Stimulated activated CD8-positive, alpha-beta memory T cell treated with anti-CD3 and anti-CD28 coated beads, Interleukin-4, amount 100 ng/mL, for 48 hours (primary cell): ENCODE measurements at places on chromosomes 2 and 18.

DNA sequence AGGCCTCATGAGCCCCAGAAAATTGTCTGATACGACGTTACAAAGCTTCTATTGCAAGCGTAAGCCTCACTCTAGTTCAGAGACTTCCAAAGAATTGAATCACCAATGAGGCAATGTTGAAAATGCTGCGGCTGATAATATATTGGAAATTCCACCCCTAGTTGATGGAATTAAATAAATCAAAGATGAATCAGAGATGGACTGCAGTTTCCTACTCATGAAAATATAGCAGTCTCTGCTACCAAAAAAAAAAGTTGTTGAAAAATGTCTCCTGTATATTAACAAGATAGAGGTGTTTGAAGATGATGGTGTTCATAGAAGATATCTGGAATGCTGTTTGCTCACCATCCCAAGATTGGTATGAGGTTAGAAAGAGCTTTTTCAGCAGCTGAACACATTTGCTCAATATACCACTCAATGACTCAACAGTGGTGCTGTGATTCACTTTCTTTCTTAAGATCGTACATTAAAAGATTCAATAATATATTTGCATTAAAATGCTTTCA is 99.8 kb upstream of the ARHGAP28 start:
- DNase-seq = no peak

DNA sequence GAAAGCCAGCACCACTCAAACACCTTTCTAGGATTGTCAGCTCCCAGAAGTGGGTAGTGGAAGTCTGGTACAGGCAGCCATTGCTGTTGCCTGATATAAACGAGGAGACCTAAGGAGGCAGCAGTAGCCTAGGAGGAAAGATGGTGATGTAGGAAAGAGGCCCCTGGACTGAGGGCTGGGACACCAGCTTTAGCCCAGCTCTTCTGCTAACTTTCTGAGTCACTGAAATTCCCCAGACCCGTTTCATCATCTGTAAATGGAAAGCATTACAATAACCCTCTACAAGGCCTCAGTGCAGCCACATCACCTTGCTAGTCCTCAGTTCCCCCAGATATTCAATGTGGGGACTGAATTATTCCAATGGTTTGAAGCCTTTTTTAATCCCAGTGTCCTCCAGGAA is 336.5 kb downstream of the TNS1 start:
- DNase-seq = no peak

DNA sequence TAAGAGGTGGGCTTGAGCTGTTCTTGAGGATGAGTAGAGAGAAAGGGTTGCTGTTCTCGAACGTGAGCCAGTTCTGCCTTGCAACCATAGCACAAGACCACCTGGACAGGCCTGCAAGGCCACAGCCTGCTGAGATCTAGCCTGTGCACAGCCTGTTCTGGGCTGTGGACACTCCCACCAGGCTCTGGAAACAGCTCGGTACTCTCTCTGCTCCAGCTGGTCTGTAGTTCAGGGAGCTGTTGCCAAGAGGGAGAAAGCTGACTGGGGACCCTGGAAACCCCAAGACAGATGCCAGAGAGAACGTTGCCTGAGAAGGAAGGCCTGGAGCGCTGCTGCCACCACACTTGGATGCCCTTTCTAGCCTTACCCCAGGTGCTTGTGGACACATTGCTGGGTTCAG is 69.8 kb downstream of the CTIF start:
- no peak for DNase-seq

DNA sequence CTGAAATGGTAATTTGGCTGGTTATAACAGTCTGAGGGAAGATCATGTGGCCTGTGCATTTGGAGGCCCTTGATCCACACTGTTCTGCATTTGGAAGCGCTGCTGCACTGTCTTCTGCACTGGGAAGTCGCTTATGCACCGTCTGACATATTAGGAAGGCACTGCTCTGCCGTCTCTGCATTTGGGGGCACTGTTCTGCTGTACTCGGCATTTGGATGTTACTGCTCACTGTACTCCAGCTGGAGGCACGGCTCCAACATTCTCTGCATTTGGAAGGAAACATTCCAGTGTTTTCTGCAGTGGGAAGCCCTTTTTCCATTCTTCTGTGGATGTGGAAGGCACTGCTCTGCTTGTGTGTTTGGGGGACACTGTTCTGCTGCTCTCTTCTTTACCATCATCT is 9.6 kb upstream of the PROM2 start:
- no peak for DNase-seq

- no peak for DNase-seq
Measured at GRCh38 chr2:224941960-224942359, 100.3 kb downstream of the DOCK10 start.

- DNase-seq = peak; percentile 53
Measured at GRCh38 chr2:219045937-219046550, 4.7 kb upstream of the CFAP65 start.

- no peak for DNase-seq
Measured at GRCh38 chr2:54161660-54162424, 46.4 kb downstream of the ACYP2 start.

DNA sequence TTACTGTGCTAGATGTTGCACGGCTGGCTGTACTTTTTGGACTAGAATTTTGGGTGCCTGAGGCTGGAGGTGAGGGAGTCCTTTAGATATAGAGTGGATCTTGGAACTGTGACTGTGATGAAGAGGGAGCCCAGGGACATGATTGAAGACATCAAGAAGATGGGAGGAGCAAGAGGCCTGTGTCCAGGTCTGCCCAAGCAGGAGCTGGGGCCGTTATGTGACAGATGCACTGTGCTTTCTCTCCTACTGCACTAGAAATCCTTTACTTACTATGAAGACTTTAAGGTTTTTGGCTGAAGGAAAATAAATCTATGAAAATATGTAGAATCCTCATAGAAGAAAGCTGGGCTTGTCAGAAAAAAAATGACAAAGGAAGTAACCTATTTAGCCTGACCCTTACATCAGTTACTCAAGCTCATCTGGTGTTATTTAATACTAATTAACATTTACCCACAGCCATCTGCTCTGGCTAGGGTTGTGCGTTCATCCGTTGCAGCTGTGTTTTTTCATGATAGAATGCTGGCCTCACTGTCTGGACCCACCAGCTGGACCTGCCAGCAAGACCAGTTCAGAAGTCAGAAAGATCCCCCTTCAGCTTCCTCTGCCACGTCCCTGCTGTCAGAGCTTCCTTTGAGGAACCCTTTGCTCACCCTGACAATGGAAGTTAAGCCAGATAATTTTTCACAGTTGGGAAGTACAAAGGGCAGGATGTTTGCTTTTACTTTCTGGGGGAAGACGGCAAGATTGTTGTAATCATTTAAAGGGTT is 16.7 kb downstream of the TSN start:
- DNase-seq = no peak

DNA sequence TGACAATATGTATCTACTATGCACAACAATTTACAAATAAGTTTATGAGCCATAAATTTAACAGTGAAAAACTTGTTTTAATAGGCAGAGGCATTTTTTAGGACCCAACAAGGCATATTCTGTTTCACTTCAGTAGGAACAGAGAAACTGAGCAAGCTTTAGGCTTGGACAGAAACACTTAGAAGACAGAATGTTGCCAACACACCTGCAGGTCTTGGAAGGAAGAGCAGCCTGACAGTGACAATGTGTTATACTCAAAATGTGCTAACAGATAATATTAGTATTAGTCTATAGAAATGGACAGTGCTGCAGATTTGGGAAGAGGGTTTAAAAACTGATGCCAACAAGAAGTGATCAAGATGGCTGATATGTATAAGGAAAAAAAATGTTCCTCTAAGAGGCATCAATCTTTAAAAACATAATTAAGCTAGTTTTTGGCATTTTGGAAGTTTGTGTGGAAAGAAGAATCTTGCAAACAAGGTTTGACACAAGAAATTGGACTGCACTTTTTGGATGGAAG is 297.1 kb upstream of the FSIP2 start:
- DNase-seq = no peak

- no peak for DNase-seq
Measured at GRCh38 chr2:125596612-125597011, 1059.3 kb upstream of the GYPC start.

DNA sequence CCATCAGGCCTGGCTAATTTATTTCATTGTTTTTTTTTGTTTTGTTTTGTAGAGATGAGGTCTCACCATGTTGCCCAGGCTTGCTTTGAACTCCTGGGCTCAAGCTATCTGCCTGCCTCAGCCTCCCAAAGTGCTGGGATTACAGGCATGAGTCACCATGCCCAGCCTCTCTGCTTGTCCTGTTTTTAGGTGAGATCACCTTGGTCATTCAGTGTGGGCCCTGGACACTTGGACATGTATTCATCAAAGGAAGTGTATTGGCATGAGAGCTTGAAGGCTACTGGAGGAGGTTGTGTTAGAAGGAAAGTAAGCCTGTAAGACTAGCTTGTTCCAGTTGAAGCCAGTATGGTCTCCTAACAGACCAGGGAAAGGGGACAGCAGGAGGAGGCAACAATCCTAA is 229.2 kb upstream of the RGPD4 start:
- DNase-seq = no peak

DNA sequence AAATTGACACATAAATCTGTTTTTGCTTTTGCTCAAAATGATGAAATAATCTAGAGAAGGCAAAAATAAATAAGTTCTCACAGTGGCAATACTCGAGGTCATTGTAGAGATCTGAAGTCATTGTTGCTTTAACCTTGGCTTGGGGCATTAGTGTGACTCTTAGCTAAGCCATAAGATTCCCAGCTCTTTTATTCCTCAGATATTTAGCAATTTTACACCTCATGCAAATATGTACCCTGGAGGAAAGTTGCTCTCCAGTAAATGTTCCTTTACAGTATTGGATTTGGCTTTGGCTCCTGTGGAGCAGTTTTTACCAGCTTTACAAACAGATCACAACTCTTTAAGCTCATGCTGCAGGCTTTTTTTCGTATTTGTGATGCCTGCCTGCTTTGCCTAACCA is 134.2 kb upstream of the NABP1 start:
- DNase-seq = no peak

GRCh38 chr2:105261061-105261460 is 19.5 kb downstream of the GPR45 start:
- no peak for DNase-seq

GRCh38 chr2:133497270-133497893 is 70.9 kb downstream of the NCKAP5 start:
- no peak for DNase-seq

GRCh38 chr2:195838002-195838401 is 181.0 kb downstream of the SLC39A10 start:
- DNase-seq = no peak

DNA sequence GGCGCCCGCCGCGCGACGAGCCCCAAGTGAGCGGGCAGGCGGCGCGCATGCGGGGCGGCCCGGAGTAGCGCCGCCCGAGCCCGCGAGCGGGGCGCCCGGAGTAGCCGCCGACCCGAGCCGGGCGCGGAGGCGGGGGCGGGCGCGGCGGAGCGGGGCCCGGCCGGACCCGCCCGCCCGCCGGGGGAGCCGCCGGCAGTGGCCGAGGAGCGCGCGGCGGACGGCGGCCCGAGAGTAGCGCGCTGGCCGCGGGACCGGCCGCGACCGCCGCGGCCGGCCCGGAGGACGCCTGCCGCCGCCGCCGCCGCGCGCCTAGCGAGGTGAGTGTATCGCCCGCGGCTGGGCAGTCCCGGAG is at the start of gene GALNT1:
TSS of gene GALNT1 (plus strand) at position 195 of the 352 bp plus-strand sequence. CDS start 72,923 bp downstream, outside the sequence.
- no peak for DNase-seq

DNA sequence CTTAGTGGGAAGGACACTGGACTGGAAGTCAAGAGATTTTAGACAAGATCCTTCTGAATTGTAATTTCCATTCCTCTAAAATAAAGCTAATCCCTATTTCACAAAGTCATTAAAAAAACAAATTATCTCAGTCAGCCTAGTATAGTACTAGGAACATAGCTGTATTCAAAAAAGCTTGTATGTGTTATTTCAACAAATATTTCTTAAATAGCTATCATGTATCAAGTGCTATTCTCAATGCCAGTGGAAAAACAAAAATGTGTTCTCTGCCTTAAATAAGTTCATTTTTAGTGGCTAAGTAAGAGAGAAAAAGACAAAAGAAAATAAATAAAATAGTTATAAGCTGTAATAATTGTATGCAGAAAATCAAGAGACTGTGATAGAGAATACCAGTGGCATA is 541.8 kb upstream of the CDH2 start:
- DNase-seq = no peak

DNA sequence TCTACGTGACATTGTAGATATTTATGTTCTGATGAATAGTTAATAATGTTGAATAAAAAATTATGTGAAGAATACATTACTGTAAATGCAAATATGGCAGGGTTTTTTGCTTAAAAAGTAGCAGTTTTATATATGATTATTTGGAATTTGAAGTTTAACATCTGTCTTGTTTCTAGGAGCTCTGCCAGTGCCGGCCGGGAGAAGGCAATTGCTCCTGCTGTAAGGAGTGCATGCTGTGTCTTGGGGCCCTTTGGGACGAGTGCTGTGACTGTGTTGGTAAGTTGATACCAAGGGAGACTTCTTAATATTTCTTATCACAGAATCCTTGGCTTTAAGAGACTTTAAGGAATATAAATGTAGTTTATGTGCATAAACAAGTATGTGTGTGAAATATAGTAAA is 25.2 kb downstream of the TWSG1 start:
- DNase-seq = no peak

DNA sequence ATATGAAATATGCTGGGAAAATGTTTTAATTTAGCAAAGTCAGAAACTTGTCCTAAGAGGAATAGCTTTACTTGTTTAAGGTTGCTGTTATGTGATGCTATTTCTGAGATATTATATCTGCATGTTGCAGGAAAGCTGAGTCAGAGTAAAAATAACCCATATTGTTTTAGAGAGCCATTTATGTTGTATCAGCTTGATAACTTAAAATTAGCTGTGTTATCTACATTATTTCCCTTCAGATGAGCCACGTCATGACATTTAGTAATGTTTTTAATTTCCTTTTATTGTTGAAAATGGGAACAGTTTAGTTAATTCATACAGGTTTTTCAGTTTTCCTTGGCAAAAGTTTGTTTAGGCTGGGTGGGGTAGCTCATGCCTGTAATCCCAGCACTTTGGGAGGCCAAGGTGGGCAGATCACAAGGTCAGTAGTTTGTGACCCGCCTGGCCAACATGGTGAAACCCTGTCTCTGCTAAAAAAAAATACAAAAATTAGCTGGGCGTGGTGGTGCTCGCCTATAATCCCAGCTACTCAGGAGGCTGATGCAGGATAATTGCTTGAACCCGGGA is 55.8 kb downstream of the TTC27 start:
- no peak for DNase-seq

DNA sequence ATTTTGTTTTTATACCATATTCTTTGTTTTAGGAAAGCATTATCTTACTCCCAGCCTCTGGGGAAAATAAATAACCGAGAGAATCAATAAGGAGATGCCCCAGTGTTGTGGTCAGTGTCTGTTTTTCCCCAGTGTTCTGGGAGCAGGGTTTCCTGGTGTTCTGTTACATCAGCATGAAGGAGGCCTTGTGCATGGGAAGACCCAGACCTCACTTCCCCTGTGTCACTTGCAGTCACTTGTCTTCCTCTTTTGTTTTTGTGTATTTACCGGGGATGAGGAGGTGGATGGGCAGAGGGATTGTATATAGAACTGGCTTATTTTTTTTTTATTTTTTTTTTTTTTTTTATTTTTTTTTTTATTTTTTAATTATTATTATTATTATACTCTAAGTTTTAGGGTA is 45.0 kb upstream of the MGAT5 start:
- no peak for DNase-seq
